ENCODE measurements at places on chromosomes 13 and 19. TPM values are rescaled to one million over a fixed set of nuclear protein-coding genes. Genes with fewer than 3 reads are reported as not detected.

WDFY2 gene
- 11.6 TPM for total RNA-seq

PEPD gene
- 32.6 TPM for total RNA-seq

GPR183 gene
- total RNA-seq = 8.6 TPM

VSTM1 gene
- not detected for total RNA-seq

FXYD1 gene
- total RNA-seq = 1.9 TPM

ZNF439 gene
- total RNA-seq = 9.6 TPM

LILRB1 gene
- total RNA-seq = 1.2 TPM

DNA sequence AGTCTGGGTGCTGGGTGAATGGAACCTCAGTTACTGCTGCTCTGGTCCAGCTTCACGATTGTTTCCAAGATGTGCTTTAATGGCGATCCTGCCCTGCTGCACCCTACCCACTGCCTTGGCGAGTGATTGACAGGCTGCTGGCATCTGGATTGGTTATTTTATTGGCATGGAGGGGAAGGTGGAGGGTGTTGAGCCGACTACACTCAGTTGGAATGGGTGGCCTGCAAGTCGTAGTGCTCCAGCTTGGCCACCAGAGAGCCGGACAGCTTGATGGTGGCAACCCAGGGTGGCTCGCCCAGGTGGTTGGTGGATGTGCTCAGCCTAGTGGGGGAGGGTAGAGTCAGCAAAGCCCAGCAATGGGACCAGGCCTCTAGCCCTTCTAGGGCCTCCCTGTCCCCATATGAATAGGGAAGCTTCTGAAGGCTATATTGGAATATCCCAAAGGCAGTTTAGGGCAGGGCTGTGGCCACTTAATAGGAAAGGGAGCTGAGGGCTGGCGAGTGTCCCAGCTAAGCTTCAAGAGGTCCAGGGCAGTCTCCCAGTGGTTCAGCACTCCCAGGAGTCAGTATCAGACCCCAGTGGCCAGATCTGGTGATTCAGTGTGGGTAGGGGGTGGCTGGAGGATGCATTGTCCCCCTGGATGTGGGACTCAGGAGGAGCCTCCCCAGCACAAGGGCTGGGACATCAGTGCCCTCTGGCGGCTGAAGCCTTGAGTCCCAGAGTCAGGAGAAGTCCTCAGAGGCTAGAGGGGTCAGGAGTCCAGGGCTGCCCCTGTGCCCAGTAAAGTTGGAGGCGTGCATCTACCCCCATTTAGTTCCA lies 3.4 kb downstream of the GGN start:
- DNase-seq = no peak
- H3K27ac ChIP-seq = no peak overlapping the region
- peaks cover 18% of the 10 kb centered on the region for H3K4me1 ChIP-seq

- no peak overlapping the region for H3K4me3 ChIP-seq
- DNase-seq = no peak
- no peaks in the 10 kb centered on the region for H3K27me3 ChIP-seq
- H3K27ac ChIP-seq = no peak overlapping the region
- no peaks in the 10 kb centered on the region for H3K4me1 ChIP-seq
Observed at GRCh38 chr13:37270226-37271001, 164.9 kb upstream of the CSNK1A1L start.

DNA sequence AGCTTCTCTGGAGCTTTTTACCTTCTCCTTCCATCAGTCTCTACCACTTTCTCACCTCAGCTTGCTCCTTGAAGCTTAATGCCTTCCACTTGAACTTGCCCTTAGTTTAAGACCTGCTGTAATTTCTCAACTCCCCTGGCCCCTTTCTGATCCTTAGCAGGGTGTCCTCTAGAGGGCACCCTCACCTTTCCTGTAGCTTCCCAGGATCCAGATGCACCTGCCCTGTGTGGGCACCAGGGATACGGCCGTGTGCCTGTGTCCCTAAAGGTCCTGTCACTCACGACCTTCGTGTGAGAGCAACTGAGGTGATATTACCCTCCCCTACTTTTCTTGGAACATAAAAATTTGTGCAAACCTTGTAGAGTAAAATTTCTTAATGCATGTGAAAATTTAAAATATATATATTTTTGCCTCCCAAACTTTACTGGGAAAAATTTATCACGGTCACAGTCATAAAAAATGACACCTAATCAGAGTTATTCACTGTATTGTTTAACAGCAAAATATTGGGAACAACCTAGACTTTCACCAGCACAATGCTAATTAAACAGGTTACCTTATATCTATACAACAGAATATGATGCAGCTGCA lies 46.4 kb downstream of the PSG3 start:
- peaks cover 32% of the 10 kb centered on the region for H3K27me3 ChIP-seq
- H3K4me3 ChIP-seq = no peak overlapping the region
- no peak overlapping the region for H3K27ac ChIP-seq
- H3K36me3 ChIP-seq = no peaks in the 10 kb centered on the region

DNA sequence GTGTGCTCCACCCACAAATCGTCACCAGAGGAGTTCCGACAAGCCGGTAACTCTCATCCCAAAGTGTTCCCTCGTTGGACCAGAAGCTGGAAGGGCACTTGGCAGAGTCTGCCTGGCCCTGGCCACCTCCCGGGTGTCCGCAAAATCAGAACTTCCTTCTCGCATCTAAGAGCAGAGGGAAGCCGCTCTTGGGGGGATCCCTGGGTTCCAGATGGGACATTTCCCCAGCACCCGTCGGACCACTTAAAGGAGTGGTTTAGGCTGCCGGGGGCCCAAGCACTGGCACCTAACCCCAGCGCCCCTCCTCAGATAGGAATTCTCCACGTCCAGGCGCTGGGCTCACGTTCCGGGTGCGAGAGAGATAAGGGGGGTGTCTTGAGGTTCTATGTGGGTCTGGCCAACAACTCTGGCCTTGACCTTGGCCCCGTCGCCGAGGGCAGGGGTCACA lies 857 bp upstream of the MAP2K7 start:
- H3K27ac ChIP-seq = peak overlapping the region; percentile 86
- peaks cover 15% of the 10 kb centered on the region for H3K36me3 ChIP-seq
- H3K4me3 ChIP-seq = peak overlapping the region; percentile 86
- no peak for DNase-seq
- H3K4me1 ChIP-seq = peaks cover 18% of the 10 kb centered on the region

DNA sequence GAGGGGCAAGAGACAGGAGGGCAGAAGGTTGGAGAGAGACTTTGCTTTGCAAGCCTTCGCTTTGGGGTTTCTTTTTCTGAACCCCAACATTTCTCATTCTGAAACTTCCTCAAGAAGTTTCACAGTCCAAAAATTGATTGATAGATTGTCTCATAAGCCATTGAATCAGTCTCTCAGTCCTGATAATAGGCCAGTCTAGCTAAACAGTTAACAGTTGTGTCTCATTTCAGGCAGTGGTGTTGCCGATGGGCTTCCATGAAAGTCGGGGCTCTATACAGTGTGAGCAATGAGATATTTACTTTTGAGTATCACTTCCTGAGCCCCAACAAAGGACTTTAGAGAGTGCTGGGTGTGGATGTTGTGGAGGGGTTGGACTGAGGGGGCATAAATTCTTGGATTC lies 26.5 kb upstream of the SPRY2 start:
- no peak for DNase-seq
- no peaks in the 10 kb centered on the region for H3K4me1 ChIP-seq
- peaks cover 3% of the 10 kb centered on the region for H3K27me3 ChIP-seq
- H3K4me3 ChIP-seq = no peak overlapping the region
- no peak overlapping the region for H3K27ac ChIP-seq

DNA sequence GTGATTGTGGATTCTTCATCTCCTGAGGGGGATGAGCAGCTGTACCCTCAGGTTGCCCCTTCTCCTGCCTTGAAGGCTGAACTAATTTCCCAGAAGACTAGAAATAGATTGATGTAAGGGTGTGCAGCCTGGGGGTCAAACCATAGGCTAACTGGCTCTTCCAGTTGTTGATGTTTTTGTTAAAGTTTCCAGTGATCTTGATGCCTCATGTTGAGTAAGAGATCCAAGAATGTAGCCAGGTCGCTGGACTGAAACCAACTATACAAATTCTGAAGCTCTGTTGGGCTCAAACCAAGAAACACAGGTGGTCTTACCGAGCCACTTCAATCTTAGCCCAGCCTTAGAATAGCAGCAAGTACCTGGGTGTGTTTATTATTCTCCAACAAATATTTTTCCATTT lies 391.8 kb downstream of the KLF5 start:
- H3K4me1 ChIP-seq = no peaks in the 10 kb centered on the region
- no peaks in the 10 kb centered on the region for H3K27me3 ChIP-seq
- no peak overlapping the region for H3K27ac ChIP-seq
- no peak for DNase-seq
- no peak overlapping the region for H3K4me3 ChIP-seq

DNA sequence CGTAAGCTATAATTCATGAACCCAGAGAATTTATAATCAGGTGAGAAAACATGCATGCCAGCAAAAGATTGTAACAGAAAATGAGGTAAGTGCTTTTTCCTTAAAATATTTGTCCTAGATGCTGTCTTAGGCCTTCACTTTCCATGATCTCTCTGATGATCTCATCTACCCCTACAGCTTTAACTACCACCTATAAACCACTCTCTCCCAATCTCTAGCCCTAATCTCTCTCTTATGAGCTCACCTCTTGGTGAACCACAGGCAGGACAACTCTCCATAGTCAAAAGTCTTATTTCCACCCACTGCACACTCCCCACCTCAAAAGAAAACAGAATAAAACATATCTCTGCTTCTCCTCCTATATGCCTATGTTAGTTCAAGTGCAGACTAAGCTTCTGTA lies 137.1 kb downstream of the SLC7A1 start:
- H3K4me3 ChIP-seq = no peak overlapping the region
- no peak for DNase-seq
- H3K36me3 ChIP-seq = no peaks in the 10 kb centered on the region
- H3K27ac ChIP-seq = no peak overlapping the region
- no peaks in the 10 kb centered on the region for H3K4me1 ChIP-seq

DNA sequence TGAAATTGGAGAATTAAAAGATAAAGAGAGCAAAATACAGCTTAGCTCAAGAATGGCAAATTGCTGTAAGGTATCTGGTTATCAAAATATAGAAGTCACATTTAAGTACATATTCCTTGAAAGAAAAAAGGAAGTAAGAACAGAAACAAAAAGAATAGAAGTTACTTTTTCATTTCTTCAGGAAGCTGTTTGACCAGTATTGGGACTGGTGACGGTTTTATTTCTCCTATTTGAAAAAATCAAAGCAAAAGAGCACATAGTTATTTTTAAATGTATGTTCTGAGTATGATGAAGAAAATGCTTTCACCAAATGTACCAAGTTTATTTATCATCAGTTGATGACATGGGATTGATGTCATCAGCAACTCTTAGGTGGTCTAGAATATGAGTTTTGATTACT lies 83.1 kb upstream of the OXGR1 start:
- H3K4me3 ChIP-seq = no peak overlapping the region
- no peak overlapping the region for H3K27ac ChIP-seq
- H3K36me3 ChIP-seq = peaks cover 3% of the 10 kb centered on the region

DNA sequence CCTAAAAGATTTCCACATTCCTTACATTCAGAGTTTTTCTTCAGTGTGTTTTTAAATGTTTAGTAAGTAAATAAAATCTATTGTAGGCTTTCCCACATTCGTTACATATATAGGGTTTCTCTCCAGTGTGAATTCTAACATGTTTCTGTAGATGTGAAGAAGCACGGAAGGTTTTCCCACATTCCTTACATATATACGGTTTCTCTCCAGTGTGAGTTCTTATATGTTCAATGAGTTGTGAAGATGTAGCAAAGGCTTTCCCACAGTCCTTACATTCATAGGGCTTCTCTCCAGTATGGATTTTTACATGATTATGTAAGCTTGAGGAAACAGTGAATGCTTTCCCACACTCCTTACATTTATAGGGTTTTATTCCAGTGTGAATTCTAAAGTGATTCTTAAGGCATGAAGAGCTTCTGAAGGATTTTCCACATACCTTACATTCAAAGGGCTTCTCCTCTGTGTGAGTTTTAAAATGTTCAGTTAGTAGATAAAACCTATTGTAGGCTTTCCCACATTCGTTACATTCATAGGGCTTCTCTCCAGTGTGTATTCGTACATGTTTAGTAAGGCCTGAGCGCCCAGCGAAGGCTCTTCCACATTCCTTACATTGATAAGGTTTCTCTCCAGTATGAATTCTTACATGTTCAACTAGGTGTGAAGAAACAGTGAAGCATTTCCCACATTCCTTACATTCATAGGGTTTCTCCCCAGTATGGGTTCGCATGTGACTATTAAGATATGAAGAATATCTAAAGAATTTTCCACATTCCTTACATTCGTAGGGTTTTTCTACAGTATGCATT lies 18.2 kb downstream of the ZNF121 start:
- peaks cover 97% of the 10 kb centered on the region for H3K36me3 ChIP-seq
- no peaks in the 10 kb centered on the region for H3K27me3 ChIP-seq
- no peaks in the 10 kb centered on the region for H3K4me1 ChIP-seq
- H3K27ac ChIP-seq = no peak overlapping the region
- no peak overlapping the region for H3K4me3 ChIP-seq

- H3K27ac ChIP-seq = peak overlapping the region; percentile 23
- no peak overlapping the region for H3K4me3 ChIP-seq
- peaks cover 23% of the 10 kb centered on the region for H3K4me1 ChIP-seq
Observed at GRCh38 chr19:5645409-5645808, 22.5 kb downstream of the SAFB start.

DNA sequence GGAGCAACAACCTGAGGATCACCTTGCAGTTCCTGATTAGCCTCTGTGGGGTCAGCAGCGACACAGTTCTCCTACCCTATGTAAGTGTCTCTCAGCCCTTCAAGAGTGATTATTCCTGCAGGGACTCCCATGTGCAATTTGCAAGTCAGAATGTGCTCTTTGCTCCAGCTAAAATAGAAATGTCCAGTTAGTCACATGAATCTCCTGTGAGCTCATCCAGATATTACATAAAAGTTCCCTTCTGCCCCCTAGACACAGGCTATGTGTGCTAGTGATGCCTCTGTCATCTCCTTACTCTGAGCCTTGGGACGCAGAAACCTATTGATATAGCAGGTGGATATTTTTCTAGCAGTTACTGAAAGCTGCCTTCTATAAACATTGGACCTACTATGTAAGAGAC lies 105.5 kb downstream of the ZAR1L start:
- H3K36me3 ChIP-seq = no peaks in the 10 kb centered on the region
- DNase-seq = no peak

- H3K4me3 ChIP-seq = peak overlapping the region; percentile 84
- no peaks in the 10 kb centered on the region for H3K27me3 ChIP-seq
- H3K36me3 ChIP-seq = peaks cover 2% of the 10 kb centered on the region
- peak overlapping the region; percentile 84 for H3K27ac ChIP-seq
Observed at GRCh38 chr19:40348961-40349507, 539 bp downstream of the PLD3 start.

- H3K36me3 ChIP-seq = no peaks in the 10 kb centered on the region
- no peak for DNase-seq
- H3K4me1 ChIP-seq = peaks cover 3% of the 10 kb centered on the region
Observed at GRCh38 chr19:46412650-46413261, 608 bp downstream of the CCDC8 start.

GRCh38 chr13:43107780-43108179 lies 84.4 kb downstream of the DNAJC15 start:
- H3K27me3 ChIP-seq = no peaks in the 10 kb centered on the region
- DNase-seq = no peak
- no peaks in the 10 kb centered on the region for H3K36me3 ChIP-seq
- H3K27ac ChIP-seq = no peak overlapping the region
- H3K4me3 ChIP-seq = no peak overlapping the region

Measured in activated CD8-positive, alpha-beta T cell treated with anti-CD3 and anti-CD28 coated beads for 36 hours (primary cell).